Dorsolateral prefrontal cortex (tissue), 122 donors: ENCODE measurements at places on chromosomes 6 and 20.

DNA sequence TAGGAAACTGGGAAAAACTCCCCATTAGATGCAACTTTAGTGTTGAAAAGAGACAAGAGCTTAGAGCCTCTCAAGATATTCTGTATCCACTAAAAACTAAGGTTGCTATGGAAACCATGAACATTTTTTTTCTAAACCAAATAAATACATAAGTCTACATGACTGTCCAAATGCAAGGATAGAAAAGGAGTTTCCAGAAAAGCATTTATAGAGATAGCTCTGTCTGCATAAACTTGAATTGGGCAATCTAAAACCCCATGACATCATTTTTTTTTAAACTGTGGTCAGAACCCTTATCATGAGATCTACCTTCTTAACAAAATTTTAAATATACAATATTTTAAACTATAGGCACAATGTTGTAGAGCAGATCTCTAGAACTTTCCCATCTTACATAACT, 36.4 kb upstream of the FAM83B start:
- no peak for DNase-seq

DNA sequence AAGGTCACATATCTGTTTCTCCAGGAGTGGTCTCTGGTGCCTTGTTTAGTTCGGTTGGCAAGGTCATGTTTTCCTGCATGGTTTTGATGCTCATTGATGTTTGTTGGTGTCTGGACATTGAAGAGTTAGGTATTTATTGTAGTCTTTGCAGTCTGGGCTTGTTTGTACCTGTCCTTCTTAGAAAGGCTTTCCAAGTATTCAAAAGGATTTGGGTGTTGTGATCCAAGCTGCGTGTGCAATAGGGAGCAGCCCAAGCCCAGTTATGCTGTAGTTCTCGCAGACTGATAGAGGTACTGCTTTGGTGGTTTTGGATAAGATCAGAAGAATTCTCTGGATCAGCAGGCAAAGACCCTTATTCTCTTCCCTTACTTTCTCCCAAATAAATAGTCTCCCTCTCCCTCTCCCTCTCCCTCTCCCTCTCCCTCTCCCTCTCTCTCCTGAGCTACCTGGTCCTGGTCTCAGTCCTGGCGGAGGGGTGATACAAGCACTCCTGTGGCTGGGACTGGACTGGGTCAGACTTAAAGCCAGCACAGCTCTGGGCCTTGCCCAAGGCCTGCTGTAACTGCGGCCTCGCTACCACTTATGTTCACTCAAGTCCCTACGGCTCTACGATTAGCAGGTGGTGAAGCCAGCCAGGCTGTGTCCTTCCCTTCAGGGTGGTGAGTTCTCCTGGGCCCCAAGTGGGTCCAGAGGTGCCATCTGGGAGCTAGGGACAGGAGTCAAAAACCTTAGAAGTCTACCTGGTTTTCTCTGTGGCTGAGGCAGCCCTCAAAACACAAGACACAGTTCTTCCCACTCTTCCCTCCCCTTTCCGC, 27.3 kb upstream of the GRM4 start:
- no peak for DNase-seq

- no peak for DNase-seq
Observed at GRCh38 chr6:137832110-137832509, 34.9 kb upstream of the TNFAIP3 start.

DNA sequence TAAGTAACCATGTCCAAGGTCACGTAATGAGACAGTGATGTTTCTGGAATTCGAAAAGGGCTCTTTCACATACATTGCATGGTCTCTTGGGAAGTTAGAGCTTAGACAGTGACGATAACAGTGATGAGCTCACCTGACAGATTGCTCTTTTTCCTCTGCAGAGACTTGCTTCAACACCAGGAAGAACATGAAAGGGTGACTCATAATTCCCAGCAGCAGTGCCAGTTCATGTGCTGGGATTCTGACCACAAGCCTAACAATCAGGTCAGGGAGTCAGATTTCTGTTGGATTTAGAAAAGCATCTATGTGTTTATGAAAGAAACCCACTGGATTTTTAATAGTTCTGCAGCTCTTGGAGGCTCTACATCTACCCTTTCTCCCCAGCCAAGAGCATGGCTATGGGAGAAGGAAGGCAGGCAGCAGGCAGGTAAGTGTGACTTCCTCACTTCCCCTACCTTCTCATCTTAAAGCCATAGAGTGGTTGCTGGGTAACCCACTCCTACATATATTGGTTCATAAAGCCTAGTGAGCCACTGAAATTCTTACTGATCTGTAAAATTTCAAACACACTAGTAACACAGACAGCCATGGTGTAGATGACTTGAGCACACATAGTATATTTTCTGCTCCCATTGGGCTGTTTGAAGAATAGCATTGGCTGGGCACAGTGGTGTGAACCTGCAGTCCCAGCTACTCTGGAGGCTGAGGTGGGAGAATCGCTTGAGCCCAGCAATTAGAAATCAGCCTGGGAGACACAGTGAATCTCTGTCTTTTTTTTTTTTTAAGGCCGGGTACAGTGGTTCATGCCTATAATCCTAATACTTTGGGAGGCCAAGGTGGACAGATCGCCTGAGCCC, 44.4 kb upstream of the LOC128125822 start:
- no peak for DNase-seq

- DNase-seq, result no peak
Observed at GRCh38 chr20:52448513-52449232, 257.1 kb upstream of the ZFP64 start.
